ENCODE measurements at places on chromosomes 12 and 14.
A peak's percentile ranks its signal among the peaks of the same experiment; 100 is the strongest.

DNA sequence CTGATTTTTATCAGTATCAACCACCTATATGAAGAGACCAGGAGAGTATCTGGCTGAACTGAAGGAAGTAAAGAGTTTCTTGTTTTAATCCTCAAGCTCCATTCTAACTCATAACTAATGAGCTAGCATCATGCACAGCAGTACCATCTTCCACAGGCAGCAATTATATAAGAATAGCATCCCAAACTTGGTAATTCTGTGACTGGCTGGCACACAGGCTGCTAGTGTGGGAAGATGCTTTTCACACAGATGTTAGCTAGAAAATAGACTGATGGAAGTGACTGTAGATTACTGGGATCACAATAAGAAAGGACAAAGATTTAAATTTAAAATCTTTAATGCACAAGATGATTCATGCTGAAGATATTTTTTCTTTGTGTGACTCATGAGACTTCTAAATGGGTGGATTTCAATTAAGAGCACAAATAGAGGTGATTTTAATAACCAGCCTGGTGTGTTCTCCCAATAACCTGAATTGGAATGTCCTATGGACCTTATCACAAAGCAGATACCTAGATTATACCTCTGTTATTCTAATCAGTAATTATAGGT is 417.7 kb upstream of the ATXN7L3B start:
- no peak overlapping the region for H3K27ac ChIP-seq
- H3K27me3 ChIP-seq = no peaks in the 10 kb centered on the region
- H3K4me3 ChIP-seq = no peak overlapping the region
- no peak for DNase-seq
- H3K4me1 ChIP-seq = no peaks in the 10 kb centered on the region

GRCh38 chr12:33876618-33877017 is 145.7 kb upstream of the ALG10 start:
- no peak for DNase-seq
- H3K27me3 ChIP-seq = no peaks in the 10 kb centered on the region
- no peak overlapping the region for H3K4me3 ChIP-seq
- no peaks in the 10 kb centered on the region for H3K4me1 ChIP-seq

- H3K36me3 ChIP-seq = no peaks in the 10 kb centered on the region
- H3K27ac ChIP-seq = no peak overlapping the region
- H3K4me3 ChIP-seq = no peak overlapping the region
- peaks cover 14% of the 10 kb centered on the region for H3K4me1 ChIP-seq
Observed at GRCh38 chr12:75814851-75815754, 216.5 kb downstream of the PHLDA1 start.

DNA sequence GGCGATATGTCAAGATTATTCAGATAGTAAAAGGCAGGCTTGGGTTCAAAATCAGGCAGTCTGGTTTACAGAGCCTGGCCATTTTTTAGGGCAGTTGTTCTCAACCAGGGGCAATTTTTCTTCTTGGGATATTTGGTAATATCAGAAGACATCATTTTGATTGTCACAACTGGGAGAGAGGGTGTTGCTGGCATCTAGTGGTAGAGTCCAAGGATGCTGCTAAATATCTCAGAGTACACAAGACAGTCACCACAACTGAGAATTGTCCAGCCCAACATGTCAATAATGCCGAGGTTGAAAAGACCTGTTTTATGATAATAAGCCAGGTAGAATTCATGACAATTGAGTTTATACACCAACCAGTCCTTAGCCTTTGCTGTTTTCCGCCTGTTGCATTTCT is 733.9 kb downstream of the NRXN3 start:
- no peaks in the 10 kb centered on the region for H3K36me3 ChIP-seq
- no peak for DNase-seq
- no peak overlapping the region for H3K27ac ChIP-seq
- no peaks in the 10 kb centered on the region for H3K4me1 ChIP-seq
- H3K27me3 ChIP-seq = no peaks in the 10 kb centered on the region
- H3K4me3 ChIP-seq = no peak overlapping the region

DNA sequence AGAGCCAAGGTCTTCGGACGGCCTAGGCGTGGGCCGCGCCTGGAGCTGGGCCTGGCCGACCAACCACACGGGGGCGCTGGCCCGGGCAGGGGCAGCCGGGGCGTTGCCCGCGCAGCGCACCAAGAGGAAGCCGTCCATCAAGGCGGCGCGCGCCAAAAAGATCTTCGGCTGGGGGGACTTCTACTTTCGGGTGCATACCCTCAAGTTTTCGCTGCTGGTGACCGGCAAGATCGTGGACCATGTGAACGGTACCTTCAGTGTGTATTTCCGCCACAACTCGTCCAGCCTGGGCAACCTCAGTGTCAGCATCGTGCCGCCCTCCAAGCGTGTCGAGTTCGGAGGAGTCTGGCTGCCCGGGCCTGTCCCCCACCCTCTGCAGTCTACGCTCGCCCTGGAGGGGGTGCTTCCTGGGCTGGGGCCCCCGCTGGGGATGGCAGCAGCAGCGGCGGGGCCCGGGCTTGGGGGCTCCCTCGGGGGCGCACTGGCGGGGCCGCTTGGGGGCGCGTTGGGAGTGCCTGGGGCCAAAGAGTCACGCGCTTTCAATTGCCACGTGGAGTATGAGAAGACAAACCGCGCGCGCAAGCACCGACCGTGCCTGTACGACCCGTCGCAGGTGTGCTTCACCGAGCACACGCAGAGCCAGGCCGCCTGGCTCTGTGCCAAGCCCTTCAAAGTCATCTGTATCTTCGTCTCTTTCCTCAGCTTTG is 4.4 kb upstream of the SHMT2 start:
- peaks cover 19% of the 10 kb centered on the region for H3K27me3 ChIP-seq
- no peak overlapping the region for H3K27ac ChIP-seq
- H3K4me3 ChIP-seq = no peak overlapping the region
- peaks cover 1% of the 10 kb centered on the region for H3K36me3 ChIP-seq

DNA sequence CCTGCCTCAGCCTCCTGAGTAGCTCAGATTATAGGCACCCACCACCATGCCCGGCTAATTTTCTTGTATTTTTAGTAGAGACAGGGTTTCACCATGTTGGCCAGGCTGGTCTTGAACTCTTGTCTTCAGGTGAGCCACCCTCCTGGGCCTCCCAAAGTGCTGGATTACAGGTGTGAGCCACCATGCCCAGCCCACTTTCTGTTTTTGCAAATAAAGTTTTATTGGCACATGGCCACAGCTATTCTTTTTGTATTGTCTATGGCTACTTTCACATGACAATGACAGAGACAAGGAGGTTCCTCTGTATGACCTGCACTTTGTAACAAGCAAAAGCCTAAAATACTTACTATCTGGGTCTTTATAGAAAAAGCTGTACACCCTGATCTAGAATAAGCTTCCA is 19.7 kb upstream of the DIABLO start:
- peaks cover 14% of the 10 kb centered on the region for H3K36me3 ChIP-seq
- H3K27ac ChIP-seq = no peak overlapping the region
- no peaks in the 10 kb centered on the region for H3K27me3 ChIP-seq
- no peak for DNase-seq

DNA sequence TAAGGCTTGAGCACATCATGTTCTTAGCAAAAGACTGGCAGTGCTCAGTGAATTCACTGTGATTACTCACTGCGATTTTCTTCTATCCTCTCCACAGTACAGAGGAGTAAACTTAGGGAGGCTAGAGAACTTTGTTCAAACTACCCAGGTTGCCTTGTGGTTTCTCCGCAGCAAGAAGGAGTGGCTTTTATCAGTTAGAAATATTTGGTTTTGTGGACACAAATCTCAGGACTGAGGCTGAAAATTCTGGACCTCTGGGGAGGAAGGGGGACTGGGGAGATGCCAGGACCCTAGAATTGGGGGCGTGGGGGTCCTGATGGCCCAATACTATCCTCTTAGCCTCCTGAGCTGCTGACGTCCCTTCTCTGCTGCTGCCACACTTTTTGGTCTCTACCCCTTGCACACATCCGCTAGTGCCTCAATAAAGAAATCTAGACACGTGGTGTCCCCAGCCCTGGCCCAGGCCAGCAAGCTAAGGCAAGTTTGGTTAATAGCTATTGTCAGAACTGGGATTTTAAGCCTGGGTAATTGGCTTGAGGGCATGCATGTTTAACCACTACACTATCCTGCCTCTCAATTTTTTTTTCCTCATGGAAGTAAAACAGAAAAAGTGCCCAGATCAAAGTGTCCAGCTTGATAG is 842 bp downstream of the OAS2 start:
- H3K4me3 ChIP-seq = peak overlapping the region; percentile 16
- DNase-seq = no peak
- H3K36me3 ChIP-seq = no peaks in the 10 kb centered on the region
- H3K4me1 ChIP-seq = peaks cover 4% of the 10 kb centered on the region

DNA sequence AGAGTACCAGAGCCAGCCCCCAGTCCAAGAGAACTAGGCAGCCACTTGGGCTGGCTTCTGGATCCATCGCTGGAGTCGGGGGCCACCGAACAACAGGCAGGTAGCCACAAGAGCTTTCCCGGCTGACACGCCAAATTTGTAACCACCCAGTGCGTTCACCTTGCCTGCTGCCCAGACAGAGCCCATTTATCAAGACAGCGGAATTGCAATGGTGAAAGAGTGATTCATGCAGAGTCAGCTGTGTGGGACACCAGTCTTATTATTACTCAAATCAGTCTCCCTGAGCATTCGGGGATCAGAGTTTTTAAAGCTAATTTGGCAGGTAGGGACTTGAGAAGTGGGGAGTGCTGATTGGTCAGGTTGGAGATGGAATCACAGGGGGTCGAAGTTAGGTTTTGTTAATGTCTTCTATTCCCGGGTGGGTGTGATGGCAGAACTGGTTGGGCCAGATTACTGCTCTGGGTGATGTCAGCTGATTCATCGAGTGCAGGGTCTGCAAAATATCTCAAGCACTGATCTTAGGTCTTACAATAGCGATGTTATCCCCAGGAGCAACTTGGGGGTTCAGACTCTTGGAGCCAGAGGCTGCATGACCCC is 64.3 kb downstream of the PDE6H start:
- no peak for DNase-seq
- H3K27me3 ChIP-seq = no peaks in the 10 kb centered on the region
- no peak overlapping the region for H3K27ac ChIP-seq
- H3K36me3 ChIP-seq = no peaks in the 10 kb centered on the region

DNA sequence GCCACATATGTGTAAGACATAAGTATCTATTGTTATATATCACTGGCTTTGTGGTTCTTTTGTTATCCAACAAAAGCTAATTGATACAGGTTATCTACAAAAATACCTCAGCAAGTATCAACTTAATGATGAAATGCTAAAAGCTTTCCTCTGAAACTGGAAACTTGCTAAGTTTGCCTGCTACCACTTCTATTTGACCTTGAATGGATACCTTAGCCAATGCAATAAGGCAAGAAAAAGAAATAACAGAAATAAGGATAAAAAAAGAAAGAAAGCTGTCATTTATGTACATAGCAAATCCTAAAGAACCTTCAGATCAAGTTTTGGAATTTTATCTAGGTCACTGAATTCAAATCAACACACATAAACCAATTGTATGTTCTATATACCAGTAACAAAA is 35.5 kb upstream of the RASSF3 start:
- no peak overlapping the region for H3K27ac ChIP-seq
- no peaks in the 10 kb centered on the region for H3K27me3 ChIP-seq
- no peak for DNase-seq
- no peaks in the 10 kb centered on the region for H3K4me1 ChIP-seq
- H3K36me3 ChIP-seq = no peaks in the 10 kb centered on the region

GRCh38 chr12:459430-460258 is at the start of gene B4GALNT3:
Gene B4GALNT3, plus strand, starts transcription at chr12:459939. Its CDS starts 438 bp downstream, at chr12:460377.
- H3K4me1 ChIP-seq = peaks cover 4% of the 10 kb centered on the region
- no peak within 1 kb of the TSS for H3K27ac ChIP-seq
- H3K4me3 ChIP-seq = peak within 1 kb of the TSS; percentile 49

DNA sequence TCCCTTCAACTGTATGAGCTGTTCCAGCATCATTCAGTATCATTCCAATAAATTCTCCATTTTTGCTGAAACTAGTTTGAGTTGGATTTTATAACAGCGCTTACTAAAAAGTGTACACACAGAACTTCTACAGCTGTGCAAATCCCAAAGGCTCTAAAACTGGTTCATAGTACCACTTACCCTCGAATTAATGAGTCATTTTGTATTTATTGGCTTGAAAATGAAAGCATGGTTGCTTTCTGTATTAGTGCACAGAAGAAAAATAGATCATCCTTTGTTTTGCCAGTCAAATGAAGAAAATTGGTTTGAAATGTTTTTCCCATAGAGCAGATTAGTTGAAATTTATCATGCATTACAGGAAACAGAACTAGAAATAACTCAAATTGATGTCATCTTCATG is 268.3 kb upstream of the CPNE8 start:
- no peak for DNase-seq
- H3K4me3 ChIP-seq = no peak overlapping the region
- H3K36me3 ChIP-seq = no peaks in the 10 kb centered on the region
- H3K27me3 ChIP-seq = no peaks in the 10 kb centered on the region
- H3K4me1 ChIP-seq = no peaks in the 10 kb centered on the region
